ENCODE measurements at places on chromosomes 2 and 18.

GRCh38 chr2:42523341-42523740 is 29.6 kb upstream of the KCNG3 start:
- no peak for DNase-seq

DNA sequence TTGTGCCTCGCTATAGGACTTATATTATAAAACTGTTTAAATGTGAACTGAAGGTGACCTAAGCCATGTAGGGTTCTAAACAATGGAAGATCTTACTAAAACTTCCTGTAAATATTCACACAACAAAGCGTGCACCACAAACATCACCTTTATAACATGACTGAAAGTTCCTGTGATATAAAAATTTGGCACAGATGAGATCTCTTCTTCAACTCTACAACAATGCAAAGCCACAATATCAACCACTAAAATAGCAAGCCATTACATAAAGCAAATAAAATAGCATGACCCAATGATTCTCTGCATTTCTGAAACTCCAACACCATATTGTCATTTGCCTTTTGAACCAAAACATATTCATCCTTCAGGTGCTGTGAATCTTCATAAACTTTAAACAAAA is 3.5 kb downstream of the YES1 start:
- DNase-seq, result peak; percentile 46

GRCh38 chr2:211836409-211836808 is 702.2 kb downstream of the ERBB4 start:
- no peak for DNase-seq

GRCh38 chr2:212722046-212722445 is 183.4 kb upstream of the ERBB4 start:
- no peak for DNase-seq

DNA sequence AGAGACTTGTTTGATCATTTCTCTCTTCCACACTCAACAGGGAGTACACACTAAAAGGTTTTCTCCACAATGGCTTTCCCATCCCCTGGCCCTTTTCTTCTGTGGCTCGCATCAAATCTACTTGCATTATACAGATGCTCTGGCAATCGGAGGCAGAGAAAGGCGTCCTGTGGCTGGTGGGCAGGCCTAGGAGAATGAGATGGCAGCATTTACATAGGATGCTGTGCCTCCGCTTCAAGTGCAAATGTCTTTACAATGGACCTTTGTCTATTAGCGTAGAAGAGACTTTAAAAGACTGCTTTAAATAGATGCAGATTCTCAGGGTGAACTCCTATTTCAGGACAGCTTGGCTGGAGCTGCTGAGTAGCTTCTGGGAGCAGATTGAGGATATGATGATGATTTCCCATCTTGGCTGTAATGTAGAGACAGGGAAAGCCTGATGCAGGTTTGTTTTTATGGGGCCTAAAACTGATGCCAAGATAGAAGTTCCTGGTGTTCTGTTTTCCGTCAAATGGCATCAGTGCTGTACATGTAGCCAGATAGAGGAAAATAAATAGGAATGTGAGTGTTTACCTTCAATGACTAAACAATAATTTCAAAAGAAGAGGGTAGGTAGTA is 423.4 kb downstream of the RND3 start:
- no peak for DNase-seq

- DNase-seq, result no peak
These were observed 81.5 kb downstream of the CHRNA1 start for GRCh38 chr2:174682578-174683391.

- DNase-seq, result no peak
These were observed 96.3 kb downstream of the UBE2E3 start for GRCh38 chr2:181076658-181077057.

DNA sequence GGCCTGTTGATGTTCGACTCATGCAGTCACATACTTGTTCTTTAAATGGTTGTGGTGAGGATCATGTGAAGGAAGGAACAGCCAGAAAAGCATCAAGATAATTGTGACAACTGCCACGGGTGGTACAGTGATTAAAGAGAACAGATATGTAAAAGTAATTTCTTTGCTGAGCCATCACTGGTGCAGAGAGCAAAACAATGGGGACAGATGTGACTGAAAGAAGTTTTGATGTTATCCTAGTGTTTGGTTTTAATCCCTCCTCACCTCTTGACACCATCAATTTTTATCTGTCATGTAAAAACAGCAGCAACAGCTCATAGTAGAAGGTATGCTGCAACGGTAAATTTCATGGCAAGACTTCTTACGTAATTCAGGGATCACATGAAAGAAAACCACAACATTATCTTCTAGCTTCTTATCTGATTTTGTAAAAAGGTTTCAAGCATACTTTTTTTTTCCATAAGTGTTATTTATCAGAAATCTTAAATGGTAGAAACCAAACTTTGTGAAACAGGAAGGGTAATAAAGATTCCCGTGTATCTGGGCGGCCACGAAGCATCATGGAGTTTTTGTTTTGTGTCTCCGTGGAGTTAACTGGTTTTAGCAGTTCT is 65.2 kb downstream of the PLCL1 start:
- DNase-seq, result peak; percentile 76

- DNase-seq, result no peak
These were observed 89.1 kb downstream of the POLR1A start for GRCh38 chr2:86016581-86016980.
